ENCODE measurements at places on chromosomes 2 and 18.

GRCh38 chr18:39296293-39296888 is 1730.8 kb upstream of the CELF4 start:
- DNase-seq = no peak

DNA sequence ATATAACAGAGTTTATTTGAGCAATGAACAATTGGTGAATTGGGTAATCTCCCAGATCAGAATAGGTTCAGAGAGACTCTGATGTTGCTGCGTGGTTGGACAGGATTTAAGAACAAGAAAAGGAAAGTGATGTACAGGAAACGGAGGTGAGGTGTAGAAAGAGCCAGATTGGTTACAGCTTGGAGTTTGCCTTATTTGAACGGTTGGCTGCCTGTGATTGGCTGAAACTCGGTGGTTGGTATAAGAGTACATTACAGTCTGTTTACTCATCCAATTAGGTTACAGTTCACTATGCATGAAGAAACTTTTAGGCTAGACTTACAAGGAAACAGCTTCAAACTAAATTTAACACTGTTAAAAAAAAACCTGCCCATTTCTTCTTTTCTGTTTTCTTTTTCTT is 68.0 kb upstream of the CABLES1 start:
- DNase-seq = peak; percentile 24

- no peak for DNase-seq
These were observed 11.1 kb downstream of the OTOF start for GRCh38 chr2:26466662-26467310.

DNA sequence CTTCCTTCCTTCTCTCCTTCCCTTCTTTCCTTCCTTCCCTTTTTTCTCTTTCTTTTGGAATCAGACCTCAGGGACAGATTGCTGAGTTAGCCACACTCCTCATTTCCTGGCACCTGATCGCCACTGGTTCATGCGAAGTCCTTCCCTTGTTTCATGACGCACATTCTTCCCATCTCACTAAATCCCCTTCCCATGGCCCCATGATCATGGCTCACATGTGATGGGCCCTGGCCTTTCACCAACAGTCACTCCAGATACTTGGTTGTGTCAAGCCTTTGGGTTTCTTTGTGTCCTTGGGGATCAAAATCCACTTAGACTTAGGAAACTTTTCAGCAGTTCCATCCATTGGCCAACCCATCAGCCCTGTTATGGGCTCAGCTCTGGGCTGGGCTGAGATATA is 23.8 kb upstream of the ASPRV1 start:
- DNase-seq = no peak

- DNase-seq = no peak
These were observed 755.0 kb upstream of the RAB6C start for GRCh38 chr2:129224486-129224885.

DNA sequence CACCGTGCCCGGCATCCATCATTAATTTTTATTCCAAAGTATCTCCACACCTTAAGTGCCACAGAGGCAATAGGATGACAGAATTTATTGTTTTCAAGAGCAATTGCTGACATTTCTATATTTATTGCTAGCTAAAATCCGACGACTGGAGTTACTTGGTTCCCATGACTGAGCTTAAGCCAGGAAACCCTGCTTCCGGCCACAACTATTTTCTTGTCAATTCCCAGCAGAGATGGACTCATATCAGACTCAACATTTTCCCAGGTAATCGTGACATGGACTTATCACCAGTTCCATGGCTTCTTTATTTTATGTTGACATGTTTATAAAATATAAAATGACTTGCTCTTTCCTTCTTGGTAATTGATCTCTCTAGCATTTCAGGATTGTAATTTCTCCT is 20.6 kb upstream of the DCDC2C start:
- DNase-seq = no peak

DNA sequence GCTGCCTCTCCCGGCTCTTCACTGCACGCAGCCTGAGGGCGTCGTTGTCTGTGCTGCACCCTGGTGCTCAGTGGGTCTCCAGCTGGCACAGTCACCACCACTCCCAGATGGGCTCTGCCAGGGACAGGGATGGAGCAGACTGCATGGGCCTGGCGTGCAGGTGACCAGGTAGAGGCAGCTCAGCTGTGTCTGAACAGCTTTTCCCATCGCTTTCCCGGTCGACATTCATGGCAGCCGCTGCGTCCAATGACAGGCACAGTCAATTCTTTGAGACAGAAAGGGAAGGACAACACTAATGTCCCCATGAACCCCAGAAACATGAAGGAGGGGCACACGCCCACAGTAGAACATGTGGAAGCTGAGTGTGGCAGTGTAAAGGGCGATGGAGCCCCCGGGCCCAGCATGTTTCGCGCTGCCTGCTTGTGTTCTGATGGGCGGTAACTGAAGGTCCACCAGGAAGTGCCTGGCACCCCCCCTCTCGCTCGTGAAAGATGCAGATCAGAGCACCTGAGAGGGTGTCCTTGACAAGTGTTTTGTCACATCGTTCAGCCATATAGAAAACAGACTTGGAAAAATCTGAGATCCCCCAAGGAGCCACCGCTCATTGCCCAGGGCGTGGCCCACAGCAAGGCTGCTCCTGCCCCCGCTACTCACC is 122.4 kb downstream of the NFATC1 start:
- no peak for DNase-seq

DNA sequence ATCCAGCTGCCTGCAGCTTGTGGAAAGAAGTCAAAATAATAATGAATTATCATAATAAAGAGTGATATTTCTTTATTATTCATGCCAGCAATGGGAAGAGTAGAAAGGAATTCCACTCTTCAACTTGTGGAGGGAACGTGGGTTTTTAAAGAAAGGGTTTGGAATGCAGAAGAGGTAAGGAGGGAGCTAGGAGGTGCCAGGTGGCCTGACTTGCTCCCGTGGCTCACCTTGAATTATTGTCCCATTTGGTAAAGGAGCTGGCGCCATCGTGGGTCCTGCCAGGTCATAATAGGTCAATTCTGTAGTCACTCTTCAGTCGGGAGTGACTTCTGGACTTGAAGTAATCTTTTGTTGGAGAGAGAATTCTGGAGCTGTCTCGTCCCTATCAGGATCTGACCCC is 95.2 kb upstream of the BARD1 start:
- DNase-seq = no peak

DNA sequence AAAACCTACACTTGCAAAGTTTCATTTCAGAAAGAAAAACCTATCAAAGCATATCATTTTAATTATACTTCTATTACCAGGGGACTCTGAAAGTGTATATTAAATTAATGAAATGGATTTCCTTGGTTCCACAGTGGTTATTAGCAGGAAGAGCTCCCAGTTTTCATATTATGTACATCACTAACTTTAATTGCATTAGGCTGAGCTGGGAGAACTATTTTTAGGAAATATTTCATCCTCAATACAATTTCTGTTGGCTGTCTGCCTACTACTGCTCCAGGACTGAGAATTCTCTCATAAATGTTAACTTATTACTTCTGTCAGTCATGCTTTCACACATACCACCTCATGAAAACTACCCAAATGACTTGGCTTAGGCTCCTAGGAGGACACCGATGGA is 301.4 kb downstream of the CMPK2 start:
- DNase-seq = no peak

- no peak for DNase-seq
These were observed 512.5 kb downstream of the PLCL1 start for GRCh38 chr2:198316852-198317396.

- DNase-seq = peak; percentile 81
These were observed 170.1 kb downstream of the ASB1 start for GRCh38 chr2:238596571-238597551.

DNA sequence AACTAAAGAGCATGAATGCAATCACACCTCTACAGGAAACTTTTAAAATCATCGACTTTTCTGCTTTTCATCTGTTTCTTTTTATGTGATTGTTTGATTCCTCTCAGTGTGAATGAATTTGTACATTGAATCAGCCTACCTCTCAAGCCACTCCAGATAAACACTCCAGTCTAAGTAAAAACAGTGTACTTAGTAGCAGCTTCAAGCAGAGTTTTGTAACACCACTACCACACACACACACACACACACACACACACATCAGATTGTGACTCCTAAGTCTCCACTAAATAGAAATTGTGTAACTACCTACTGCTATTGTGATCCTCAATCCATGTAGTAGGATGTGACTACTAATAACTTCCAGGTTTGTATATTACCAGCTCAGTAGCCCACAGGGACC is 65.3 kb upstream of the EPB41L5 start:
- DNase-seq = no peak

DNA sequence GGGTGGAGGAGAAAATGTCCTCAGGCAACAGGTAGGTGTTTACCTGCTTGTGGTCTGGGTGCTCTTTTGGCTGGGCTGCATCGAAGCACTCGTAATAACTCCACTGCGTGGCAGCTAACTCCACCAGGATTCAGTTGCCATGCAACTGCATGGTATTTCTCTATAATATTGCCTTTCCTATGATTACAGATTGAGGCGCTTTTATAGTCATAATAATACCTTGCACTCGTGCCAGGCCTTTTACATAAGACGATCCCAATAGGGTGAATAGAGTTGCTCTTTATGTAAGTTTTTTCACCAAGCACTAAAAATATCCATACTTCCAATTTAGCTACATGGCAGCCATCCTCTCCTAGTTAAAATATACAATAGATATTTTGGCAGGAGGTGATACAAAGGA is 19.7 kb upstream of the NYAP2 start:
- no peak for DNase-seq

GRCh38 chr2:60555066-60555782 is 1.8 kb upstream of the BCL11A start:
- peak; percentile 82 for DNase-seq

DNA sequence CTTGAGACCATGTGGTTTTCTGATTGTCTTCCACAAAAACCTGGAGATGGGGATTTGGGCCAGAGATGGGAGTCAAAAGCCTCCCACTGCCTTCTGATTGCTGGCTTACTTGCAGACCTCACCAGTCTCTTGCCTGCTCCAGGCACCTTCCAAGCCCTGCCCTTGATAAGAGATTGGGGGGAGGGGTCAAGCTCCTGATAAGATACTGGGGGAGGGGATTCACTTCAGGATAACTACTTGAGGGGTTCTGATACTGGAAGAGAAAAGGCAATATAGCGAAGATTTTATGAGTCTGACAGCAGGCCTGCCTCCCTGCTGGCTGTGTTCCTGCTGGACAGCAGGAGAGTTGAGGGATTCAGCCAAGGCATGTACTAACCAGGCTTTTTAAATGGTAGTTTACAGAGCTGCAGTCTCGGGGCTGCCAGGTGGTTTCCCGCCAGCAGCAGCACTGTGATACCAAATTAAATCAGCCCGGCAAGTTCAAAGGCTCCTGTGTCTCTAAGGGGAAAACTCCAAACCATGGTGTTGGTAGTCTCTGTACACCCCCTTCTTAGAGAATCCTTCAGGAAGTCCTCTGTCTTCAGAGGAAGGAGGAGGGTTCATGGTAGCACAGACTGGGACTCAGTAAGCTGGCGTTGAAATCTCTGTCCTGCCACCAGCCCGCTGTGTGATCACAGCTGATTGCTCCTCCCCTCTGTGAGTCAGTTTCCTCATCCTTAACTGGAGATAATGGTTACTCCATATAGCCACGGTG is 58.3 kb downstream of the FBXO36 start:
- DNase-seq = peak; percentile 76

GRCh38 chr2:232309592-232309991 is 69.0 kb upstream of the ALPP start:
- DNase-seq = no peak

DNA sequence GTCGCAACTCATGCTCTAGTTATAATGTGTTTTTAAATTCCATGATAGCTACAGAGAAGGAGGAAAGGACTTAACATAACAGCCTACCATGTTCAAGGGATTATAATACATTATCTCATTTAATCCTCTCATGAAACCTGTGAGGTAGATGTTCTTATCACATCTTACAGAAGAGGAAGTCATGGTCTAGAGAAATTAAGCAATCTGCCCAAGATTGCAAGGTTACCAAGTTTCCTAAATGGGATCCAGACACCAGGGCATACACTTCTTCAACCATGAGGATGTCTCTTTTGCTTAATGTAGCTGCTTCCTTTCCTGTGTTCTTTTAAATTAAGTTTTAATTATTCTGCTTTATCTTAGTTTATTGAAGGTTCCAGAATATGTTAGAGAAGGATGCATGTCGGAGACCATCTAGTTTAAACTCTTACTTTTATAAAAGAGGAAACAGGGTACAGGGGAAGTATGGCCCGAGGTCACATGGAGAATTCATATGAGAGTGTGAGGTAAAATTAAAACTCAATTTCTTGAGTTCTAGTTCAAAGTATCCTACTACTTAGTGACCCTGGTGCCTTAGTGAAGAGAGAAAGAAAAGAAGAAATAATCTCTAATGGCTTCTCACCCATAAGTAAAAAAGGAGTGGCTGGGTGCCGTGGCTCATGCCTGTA is 3.6 kb upstream of the IL1A start:
- DNase-seq = no peak

GRCh38 chr2:218870984-218871344 is 9.7 kb upstream of the WNT10A start:
- DNase-seq = no peak

Measured in Daoy (cell line).